DMS79 (cell line): ENCODE measurements at places on chromosomes 2 and 18.

- no peak for DNase-seq
Measured at GRCh38 chr2:41821167-41821566, 226.7 kb upstream of the PKDCC start.

GRCh38 chr18:74498712-74499627 lies 2.8 kb downstream of the CNDP2 start:
- DNase-seq = peak; percentile 80

GRCh38 chr18:70384181-70384790 lies 95.4 kb downstream of the SOCS6 start:
- no peak for DNase-seq

DNA sequence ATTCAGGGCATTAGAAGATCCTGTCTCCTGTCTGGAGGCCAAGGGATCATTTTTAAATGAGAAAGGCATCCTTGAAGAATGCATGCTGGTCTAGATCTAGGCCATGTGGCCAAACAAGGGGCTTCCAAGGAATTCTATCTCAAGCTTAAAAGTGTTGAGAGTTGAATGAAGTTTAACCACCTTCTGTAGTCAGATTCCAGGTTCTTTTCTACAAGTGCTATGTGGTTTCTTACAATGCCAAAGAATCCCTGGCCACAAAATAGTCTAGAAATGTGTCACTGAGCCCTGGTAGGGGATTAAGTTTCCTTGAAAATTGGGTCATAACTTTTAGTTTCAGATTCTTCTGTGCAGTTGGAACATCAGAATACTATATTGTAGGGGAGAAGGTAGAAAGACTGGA lies 640.7 kb upstream of the ACVR2A start:
- no peak for DNase-seq

DNA sequence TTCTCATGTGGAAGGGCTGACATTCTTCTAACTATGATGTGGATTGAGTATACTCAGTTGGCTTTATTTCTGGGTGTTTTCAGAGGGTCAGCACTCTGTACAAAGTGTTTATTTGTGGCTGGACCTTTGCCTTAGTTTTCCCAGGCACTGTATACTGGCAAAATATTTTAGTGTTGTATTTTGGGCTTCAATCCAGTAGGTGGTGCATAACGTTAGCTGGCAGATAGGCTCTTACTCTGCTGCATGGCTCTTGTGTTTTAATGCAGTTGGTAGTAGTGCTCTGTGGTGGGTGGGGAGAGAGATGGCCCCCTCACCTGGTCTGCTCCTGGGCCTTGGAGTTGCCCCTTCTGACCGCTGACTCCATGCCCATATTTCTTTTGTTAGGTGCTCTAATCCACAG lies 75.6 kb upstream of the REG3A start:
- DNase-seq = no peak

DNA sequence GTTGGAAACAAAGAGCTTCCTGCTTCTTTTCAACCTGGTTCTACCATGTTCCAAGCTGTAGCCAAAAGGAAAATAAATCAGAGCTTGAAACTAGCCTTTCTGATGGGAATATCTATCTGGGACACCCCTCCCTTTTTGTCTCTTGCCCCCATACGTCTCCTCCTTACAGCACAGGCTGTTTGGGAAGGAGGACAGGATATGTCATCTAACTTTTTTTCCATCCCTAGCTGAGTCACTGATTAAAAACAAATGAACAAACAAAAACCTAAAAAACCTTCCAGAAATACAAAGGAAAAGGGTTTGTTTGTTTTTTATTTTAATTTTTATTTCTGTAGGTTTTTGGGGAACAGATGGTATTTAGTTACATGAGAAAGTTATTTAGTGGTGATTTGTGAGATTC lies 151.6 kb downstream of the FAM210A start:
- DNase-seq = no peak

DNA sequence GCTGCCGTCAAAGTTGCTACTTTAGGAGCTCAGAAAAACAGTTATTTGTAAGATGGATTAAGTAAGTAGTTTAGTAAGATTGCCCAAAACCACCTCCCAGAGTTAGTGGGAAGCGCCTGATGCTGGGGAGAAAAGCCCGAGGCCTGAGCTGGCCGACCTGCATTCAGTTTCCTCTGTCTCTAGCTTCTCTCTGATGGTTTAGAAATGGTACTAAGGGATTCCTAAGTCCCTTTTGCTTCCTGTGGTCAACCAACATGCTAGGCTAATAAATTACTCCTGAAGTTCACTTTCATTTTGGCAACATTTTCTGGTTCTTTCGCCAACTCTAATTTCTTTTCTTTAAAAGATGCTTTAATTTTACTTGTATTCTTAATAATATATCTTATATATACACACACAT lies 60.1 kb downstream of the ASAP2 start:
- no peak for DNase-seq

DNA sequence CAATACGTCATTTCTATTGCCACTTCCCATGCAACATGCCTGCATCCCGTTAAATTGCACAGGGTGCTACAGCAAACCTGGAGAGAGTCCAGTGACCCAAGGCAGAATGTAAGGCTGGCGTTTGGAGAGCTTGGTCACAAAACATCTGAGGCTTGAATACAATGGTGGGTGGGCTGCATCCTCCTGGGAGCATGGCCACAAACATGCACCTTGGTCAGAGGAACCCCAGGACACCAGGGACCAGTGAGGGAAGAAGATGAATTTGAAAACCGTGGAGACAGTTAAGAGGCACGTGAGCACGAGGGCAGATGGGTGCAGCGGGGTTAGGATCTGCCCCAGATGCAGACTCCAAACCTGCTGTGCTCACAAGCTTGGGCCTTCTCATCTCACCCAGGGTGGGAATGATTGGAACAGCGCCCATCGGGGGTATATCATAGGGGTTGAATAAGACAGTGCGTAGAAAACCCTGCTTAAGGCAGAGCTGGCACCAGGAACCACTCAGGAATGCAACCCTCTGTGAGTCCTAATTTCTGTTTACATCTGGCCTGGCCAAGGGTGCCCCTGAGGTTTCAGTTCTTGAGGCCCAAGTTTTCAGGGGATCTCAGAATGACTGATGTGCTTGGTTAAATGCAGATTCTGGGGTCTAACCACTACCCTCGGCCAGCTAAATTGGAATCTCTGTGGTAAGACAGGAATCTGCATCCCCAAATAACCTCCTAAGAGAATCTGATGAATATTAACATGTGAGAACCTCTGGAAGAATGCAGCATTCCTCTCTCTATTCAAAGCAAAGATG lies 97.2 kb downstream of the ARL4C start:
- DNase-seq = no peak

DNA sequence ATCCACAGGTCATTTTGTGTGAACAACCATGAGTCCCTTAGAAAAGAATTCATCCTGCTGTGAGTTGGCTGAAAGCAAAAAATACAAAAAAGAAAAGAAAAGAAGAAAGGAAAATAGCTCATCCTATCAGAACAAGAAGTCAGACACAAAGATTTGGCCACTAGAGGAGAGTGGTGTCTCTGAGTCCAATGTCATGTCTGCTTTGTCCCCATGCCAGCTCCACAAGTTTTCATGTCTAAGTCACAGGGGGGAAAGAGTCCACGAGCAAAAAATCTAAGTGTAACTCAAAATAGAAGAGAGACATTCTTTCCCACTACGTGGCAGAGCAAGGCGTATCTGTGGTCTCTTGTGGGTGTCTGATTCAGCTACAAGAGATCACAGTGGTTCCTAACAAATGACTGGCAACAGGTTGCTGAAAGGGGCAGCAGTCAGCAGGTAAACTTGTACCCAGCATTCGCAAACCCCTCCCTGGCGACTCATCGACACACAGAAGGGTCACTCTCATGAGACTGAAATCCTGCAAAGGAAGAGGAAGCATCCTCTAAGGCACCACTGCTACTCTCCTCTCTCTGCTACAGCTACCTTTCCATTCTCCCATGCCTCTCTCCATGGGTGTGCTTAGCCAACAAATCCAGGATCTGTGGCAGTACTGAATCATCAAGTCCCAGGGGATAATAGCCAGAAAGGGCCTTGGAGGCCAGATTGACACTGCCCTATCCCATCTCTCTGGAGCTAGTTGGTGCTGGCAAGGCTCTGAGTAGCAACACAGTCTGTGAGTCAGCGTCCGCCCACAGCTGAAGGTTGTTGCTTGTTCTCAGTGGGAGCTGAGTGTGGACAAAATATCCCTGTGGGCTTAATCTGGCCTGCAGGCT lies 123.0 kb upstream of the SLC39A10 start:
- DNase-seq = no peak

- DNase-seq = no peak
Measured at GRCh38 chr2:27171351-27171848, 22.6 kb downstream of the TCF23 start.

GRCh38 chr2:101833890-101834523 lies 136.5 kb downstream of the MAP4K4 start:
- no peak for DNase-seq

- no peak for DNase-seq
Measured at GRCh38 chr18:25102662-25103061, 249.3 kb downstream of the ZNF521 start.

DNA sequence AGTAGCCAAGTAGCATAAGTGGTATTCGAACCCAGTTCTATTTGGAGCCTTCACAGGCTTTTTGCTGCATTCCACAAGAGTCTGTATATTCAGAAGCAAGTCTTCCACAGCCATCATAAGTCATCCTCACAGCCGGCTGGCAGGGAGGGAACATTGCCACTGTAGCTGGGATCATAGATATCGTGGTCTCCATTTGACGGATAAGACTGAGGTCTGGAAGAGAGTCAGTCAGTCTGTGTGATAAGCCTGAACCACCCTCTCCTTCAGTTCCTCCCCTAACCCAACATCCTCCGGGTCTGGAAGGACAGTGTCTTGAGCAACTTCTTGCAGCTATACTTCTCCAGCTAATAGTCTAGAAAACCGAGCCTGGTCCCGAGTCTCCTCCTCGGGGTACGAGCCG lies 17.0 kb upstream of the C1QL2 start:
- no peak for DNase-seq

DNA sequence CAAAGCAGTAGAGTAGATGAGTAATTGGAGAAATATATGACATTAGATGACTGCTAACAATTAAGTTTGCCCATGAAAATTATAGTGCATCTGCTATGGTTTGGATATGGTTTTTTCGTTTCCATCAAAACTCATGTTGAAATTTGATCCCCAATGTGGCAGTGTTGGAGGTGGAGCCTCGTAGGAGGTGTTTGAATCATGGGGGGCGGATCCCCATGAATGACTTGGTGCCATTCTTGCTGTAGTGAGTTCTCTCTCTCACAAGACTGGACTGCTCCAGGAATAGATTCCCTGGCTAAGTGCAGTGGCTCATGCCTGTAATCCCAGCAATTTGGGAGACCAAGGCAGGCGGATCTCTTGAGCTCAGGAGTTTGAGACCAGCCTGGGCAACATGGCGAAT lies 9.7 kb upstream of the CUL3 start:
- no peak for DNase-seq

DNA sequence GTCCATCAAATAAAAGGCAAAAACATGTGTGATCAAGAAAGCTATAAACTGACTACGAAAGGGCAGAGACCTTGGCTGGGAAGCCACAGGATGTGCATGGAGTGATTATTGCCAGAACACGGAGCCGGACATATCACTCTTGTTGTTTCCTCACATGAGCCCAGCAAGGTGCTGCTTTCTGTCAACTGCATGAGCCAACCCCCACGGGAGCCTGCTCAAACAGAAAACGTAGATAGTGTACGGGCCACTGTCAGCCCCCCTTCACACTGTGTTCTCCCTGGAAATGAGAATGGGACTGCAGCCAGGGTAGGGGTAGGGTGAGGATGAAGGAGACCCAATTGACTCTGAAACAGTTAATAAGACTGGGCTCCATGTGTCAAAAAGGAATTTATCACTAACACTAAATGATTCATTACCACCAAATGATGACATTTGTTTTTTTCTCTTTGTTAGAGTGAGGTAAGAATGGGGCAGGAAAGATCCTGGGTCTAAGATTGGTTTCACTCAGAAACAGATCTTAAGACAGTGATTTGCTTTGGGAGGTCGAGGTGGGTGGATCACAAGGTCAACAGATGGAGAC lies 235.8 kb downstream of the MREG start:
- no peak for DNase-seq

DNA sequence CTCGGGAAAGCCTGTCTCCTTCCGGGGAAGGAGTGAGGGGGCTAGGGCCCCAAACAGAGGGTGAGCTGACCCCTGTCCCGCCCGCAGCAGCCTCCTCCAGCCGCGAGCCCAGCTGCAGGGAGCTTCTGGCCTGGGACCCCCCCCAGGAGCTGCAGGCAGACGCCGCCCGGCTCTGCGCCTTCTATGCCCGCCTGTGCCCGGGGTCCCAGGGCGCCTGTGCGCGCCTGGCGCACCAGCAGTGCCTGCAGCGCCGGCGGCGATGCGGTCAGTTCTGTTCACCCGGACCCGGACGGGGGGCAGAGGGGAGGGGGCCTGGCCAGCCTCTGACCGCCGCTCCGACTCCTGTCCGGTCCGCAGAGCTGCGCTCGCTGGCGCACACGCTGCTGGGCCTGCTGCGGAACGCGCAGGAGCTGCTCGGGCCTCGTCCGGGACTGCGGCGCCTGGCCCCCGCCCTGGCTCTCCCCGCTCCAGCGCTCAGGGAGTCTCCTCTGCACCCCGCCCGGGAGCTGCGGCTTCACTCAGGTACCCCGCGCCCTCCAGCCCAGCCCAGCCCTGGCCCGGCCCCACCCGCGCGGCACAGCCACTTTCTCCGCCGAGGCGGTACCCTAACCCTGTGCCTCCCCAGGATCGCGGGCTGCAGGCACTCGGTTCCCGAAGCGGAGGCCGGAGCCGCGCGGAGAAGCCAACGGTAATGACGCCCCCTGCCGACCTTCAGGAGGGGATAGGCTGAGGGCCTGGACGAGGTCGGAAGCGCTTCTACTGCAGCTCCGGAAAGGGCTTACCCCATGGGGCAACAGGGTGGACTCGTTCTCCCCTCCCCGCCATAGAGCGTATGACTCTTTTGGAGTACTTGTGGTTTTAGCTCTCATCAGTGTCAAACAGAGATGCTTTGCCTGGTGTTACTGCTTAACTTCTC lies 2.0 kb upstream of the CHRND start:
- peak; percentile 10 for DNase-seq

- no peak for DNase-seq
Measured at GRCh38 chr2:138559641-138560040, 58.1 kb downstream of the SPOPL start.

GRCh38 chr2:23556929-23557328 lies 171.9 kb downstream of the KLHL29 start:
- DNase-seq = peak; percentile 77

DNA sequence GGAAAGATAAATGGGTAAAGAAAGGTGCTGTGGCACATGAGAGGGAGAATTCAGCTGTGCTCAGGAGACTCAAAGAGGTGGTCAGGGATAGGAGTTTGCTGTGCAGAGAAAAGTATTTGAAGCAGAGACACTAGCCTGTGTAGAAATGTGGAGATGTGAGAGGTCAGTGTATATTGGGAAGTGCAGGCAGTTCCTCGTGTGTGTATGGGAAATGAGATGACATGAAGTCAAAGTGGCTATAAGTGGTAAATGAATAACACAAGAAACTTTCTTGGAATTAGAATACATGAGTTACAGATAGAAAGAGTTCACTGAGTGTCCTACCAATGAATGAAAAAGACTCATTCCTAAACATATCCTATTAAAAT lies 11.6 kb downstream of the MAP3K20 start:
- DNase-seq = no peak

GRCh38 chr2:12044857-12045256 lies 298.4 kb downstream of the LPIN1 start:
- no peak for DNase-seq

GRCh38 chr18:76398295-76398694 lies 96.7 kb downstream of the ZNF516 start:
- no peak for DNase-seq
